ENCODE measurements at places on chromosomes 11 and 22.
A peak's percentile ranks its signal among the peaks of the same experiment; 100 is the strongest.

DNA sequence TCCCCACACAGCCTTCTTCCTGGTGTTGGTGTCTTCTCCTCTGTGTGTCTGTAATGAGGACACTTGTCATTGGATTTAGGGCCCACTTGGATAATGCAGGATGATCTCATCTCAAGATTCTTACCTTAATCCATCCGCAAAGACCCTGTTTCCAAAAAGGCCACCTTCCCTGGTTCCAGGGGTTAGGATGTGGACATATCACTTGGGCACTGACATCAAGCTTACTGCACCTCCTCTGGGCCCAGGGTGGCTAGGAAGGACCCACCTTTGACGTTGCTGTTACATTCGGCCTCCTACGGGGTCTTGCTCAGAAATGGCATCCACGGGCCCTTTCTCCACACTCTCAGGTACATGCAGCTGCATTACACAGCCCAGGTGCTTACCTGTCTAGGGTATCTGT lies 535.9 kb downstream of the BRD1 start:
- no peak for DNase-seq

DNA sequence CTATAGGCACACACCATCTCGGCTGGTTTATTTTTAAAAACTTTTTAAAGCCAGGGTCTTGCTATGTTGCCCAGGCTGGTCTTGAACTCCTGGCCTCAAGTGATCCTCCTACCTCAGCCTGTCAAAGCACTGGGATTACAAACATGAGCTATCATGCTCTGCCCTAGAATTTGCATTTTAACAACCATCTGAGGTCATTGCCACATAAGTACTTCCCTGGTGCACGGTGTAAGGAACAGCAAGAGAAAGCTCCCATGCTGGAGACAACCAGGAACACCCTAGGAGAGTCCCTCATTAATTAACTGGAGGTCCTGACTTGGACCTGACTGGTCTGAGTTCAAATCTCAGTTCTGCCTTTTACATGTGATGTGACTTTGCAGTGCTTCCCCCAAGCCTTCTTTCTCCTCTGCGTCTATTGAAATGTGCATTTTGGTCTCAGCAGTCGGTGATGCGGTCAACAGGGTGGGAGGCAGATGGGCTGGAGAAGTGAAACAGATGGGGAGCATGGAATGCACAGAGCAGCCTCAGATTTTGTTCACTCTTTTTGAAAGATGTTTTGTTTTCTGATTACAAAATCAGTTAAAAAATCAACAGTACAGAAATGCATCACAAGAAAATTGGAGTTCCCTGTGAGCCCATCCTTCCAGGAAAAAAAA lies 146.5 kb downstream of the MYO18B start:
- no peak for DNase-seq

- DNase-seq = no peak
These were observed 23.6 kb downstream of the PDGFB start for GRCh38 chr22:39220890-39221850.

- no peak for DNase-seq
These were observed 27.1 kb downstream of the HPS5 start for GRCh38 chr11:18294862-18295261.

- DNase-seq = no peak
These were observed 1.2 kb downstream of the OR6T1 start for GRCh38 chr11:123942413-123942812.

DNA sequence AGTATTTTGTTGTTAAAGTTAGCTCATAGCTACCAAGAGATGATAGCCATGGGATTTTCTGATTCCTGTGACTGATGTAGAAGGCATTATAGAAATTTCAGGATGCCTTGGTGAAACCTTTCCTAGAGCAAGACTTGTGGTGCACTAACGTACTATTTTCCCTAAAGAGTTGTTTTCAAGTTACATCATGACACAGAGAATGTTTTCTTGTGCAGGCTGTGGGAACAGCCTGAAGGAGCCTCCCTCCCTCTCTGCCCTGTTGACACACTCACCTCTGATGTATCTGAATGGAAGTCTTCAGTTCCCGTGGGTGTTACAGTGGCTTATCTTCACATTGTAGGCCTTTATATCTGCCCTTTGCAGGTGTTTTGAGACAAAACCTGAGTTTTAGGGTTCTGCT lies 121.6 kb downstream of the LDLRAD3 start:
- DNase-seq = no peak

- no peak for DNase-seq
These were observed 215 bp downstream of the ZNRF3 start for GRCh38 chr22:28883657-28883916.

DNA sequence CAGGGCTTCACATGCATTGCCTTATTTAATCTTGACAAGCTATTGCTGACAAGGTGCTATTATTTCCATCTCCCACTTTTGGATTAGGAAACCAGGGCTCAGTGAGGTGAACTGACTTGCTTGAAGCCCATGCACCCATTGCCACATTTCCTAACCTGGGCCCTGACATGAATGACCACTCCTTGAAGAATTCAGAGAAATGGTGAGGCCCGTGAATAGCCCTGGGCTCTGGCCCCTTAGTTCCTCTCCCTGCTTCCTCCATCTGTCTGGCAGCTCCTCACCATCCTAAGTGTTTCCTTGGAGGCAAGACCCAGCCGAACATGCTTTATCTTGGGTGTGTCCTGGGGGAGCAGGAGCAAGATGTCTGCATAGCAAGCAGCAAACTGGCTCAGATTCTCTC lies 56.1 kb upstream of the NECTIN1 start:
- no peak for DNase-seq

DNA sequence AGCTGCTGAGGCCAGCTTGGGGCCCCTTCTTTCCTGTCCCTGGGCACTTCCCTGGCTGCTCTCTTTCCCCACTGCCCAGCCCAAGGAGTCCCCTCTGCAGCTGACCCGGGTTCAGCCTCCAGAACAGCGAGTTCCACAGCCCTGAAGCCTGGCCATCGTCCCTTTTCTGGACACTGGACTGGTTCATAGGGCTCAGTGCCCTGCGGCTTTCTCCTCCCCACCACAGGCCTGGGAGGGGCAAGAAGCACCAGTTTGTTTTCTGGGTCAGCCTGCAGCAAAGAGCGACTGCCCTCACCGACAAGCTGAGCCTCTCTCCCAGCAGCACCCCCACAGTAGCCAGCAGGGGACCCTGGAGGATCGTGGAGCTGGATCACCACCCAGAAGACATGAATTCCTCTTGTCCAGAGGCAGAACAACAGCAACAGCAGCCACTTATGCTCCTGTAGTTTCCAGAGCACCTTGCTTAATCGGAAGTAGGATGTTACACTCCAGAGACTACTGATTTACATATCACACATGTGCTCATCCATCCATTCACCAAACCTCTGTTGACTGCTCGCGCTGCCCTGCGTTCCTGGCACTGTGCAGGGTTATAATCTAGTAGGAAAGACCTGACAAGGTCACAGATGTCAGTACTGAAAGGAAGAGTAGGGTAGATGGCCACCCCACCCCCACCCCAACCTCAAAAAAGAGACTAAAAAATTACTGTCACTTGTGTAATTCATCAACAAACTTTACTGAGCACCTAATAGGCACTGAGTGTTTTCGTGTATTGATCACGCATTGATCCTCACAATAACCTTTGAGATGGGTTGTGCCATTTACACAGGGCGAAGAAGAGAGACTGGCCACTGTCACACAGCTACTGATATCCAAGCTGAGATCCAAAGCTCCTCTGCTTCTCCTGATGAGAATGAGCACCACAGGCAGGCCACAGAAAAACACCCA lies 13.0 kb upstream of the CXCR5 start:
- peak; percentile 60 for DNase-seq

DNA sequence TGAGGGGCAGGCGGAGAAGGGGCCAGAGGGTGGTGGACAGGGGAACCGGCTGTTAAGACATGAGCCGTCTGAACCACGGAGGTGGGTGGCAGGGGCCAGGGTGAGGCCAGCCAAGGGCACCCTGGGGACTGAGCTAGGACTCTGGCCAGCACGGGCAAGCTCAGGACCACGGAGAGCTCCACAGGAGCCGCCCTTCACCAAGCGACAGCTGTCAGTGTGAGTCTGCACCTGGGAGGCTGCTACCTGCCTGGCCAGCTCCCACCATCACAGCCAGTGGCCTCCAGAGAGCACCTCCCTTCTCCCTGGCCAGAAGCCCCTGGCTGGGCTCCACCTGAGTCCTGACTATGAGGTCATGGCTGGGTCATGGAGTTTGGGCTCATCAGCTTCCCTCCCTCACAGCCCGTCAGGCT lies 21.6 kb downstream of the MGAT3 start:
- no peak for DNase-seq

DNA sequence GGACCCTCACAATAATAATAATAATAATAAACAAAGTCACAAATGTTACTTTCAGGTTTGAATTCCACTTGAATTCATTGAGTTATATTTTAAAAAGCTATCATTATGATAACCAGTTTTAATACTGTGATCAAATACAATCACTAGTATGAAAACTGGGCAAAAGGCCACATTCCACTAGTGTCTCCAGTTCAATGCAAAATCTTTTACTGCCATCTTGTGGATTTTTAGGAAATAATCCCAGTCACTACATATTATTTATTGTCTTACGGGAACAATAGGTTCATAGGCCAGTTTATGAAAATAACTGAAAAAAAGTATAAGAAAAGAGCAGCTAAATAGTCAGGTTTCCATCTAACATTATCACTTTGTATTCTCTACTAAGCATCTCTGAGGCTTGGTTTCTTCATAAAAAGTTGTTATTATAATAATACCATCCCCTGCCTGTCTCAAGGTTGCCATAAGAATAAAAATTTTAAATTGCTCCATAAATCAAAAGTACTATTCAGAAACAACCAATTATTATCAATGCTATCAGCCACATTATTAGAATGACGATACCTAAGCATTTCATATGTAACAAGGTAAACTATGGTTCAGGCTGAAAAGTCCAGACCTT lies 533.9 kb upstream of the CCDC90B start:
- DNase-seq = peak; percentile 11

DNA sequence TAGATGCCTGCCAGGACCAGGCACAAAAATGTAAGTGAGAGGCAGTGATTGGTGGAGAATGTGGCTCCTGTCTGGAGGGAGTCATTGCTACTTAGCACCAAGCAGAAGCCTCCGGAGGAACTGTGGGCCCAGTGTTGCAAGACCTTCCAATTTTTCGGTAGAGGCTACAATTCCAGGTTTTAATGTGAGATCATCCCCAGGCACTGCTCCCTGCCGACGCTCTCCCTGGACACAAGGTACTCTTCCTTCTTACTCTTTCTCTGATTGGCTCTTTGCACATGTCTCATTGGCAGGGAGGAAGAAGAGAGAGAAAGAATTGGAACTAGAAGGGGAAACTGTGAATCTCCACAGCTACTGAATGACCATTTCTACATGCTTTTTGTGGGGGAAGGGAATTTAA lies 53.7 kb upstream of the EP300 start:
- no peak for DNase-seq

- DNase-seq = peak; percentile 89
These were observed 19.6 kb upstream of the CCDC134 start for GRCh38 chr22:41780746-41781505.

GRCh38 chr22:36155702-36156101 lies 4.9 kb downstream of the APOL3 start:
- DNase-seq = no peak

DNA sequence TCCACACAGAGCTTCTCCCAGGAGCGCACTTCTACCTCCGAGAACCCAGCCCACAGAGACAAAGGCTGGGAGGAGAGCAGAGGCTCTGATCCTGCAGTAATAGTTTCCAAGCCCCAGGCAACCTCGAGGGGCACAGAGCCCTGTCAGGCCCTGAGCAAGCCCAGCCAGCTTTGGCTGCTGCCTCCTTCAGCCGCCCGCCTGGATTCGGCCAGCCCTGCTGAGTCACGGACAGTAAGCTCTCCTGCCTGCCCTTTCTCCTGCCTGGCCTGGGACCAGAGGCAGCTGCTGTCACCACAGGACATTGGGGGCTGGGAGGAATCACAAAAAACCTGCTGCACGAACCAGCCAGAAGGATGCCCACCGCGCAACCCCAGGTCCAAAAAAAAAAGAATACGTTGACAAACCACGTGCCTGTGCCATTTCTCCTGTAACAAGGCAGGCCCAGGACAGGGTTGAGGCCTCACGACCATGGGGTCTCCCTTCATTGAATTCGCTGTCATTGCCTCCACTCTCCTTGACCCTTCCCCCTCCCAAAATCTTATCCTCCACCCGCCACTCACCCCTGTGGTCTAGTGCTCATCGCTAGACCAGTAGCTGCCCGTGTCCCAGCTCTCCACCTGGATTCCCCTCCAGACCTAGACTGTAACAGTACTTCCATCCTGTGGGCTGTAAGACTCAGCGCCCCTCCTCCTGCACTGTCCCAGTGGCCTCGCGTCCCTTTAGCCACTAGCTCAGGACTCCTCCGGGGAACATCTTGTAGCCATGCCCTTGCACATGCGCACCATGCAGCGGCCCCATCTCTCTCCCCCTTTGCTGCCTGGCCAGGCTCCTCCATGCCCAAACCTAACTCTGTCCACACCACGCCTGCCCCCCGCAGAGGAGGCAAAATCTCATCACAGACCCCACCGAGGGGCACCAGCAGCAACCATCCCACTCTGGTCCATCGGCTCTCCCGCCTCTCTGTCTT lies 7.4 kb upstream of the SLC22A12 start:
- no peak for DNase-seq

DNA sequence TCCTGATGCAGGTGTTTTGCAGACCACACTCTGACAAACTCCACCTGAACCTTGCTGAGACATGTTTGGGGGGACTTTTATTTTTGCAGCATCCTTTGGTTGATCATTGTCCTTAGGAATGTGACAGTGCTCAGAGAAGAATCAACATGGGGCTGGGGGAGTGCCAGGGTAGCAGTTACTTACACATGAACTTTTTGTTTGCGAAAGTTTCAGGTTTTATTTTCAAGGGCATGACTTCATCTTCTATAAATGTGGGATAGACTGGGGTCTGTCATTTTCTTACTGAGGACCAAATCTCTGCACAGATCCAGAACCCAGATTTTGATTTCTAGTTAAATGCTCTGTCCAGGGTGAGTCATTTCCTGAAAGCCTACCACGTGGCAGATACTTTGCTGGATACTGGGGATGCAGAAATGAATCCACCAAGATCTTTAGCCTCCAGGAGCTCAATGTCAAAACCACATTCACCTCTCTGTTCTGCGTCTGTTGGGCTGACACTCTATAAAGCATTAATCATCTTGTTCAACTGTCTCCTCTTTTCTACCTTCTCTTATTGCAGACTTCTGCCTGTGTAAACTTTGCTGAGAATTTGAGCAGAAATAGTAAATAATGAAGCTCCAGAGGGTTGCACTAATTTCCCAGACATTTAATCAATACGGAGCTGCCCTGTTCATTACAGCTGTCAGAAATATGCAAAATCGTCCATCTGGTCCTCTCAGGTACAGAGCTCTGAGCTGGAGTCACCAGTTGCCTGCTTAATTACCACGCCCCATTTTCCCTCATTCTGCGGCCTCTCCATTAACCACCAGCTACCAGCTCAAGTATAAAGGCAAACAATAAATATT lies 387.9 kb downstream of the MIAT start:
- DNase-seq = no peak

DNA sequence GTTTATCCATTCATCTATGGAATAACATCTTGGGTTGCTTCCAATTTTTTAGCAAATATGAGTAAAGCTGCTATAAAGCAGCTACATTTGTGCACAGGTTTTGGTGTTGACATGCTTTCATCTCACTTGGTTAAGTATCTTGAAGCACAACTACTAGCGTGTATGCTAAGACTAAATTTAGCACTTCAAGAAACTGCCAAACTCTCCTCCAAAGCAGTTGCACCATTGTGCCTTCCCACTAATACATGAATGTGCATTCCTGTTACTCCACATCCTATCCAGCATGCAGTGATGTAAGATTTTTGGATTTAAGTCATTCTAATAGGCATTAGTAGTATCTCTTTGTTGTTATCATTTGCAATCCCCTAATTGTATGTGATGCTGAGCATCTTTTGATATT lies 230.7 kb downstream of the KCNA4 start:
- no peak for DNase-seq

GRCh38 chr11:70158201-70158600 lies 44.9 kb upstream of the FADD start:
- no peak for DNase-seq
